ENCODE measurements at places on chromosomes 16 and 17.

DNA sequence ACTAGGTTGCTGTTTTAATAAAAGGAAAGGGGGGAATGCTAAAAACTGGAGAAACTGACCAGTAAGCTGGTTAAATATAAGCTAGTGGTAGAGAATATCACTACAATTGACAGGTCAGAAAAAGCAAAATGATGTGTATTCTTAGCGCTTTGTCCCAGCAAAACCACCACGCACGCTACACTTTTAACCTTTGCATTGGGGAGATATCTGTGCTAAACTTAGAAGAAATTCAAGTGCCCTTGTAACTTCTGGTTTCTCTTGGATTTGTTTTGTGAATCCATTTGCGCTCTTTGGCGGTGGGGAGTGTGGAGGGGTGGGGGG lies 1.4 kb downstream of the GAN start:
- no peak for DNase-seq

DNA sequence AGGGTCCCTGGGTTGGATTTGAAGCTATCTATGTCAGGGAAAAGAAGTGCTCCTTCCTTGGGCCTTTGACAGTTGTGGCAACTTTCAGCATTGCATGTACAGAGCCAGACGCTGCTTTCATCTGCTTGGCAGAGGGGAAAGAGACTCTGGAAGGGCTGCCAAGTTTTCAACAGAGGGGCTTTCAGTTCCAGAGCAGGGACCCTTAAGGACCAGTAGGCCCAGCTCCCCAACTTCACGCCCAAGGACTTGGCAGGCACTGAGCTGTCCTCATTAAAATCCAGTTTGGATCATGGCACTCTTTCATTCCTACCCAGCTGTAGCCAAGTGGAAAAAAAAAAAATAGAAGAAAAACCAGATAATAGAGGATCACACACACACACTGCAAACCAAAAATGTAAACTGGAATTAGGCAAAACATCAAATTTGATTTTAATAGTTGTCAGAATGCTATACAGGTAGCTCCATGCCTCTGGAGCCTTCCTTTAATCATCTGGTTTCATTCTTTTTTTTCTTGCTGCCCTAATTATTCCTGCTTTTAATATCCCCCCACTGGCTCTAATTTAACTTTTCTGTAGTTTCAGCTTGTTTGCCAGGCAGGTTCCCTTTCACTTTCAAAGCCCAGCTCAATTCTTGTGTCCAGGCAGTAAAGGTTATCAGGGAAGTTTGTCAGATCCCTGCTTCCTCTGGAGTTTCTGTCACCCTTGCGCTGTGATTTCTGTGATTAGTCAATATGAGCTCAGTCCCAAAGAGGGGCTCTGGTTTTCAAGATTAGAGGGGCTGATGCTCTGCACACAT lies 702.6 kb upstream of the CDH8 start:
- no peak for DNase-seq

- no peak for DNase-seq
These were observed 14.5 kb downstream of the CD2BP2 start for GRCh38 chr16:30340621-30341020.

GRCh38 chr17:17035920-17036523 lies 6.2 kb upstream of the MPRIP start:
- DNase-seq, result no peak

GRCh38 chr16:87129771-87130170 lies 187.4 kb downstream of the C16orf95 start:
- no peak for DNase-seq

DNA sequence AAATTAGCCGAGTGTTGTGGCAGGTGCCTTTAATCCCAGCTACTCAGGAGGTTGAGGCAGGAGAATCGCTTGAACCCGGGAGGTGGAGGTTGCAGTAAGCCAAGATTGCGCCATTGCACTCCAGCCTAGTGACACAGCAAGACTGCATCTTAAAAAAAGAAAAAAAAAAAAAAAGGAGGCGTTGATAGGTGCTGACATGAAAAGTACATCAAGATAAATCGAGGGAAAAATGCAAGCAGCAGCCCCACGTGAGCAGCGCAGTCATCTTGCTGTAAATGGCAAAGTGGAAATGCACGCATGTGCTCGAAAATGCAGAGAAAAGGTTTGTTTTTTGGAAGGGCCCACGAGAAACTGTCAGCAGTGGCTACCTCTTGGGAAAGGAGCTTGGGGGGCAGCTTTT lies 20.9 kb downstream of the MXRA7 start:
- DNase-seq, result no peak

- no peak for DNase-seq
These were observed 9.2 kb upstream of the CISD3 start for GRCh38 chr17:38720941-38721340.

DNA sequence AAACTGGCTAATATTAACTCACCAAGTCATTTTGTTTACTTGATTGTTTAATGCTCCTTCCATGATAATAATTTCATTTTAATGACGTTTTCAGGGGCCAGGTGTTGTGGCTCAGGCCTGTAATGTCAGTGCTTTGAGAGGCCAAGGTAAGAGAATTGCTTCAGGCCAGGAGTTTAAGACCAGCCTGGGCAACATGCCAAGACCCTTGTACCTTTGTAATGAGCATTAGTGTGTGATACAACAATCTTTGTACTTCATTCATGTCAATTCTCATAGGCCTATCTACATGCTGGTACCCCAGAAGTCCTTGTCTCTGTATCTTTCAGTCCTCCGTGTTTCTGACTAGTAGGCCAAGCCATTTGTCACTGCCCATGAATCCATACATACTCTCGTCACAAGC lies 296.9 kb downstream of the ZFHX3 start:
- DNase-seq, result no peak

GRCh38 chr17:79883202-79883601 lies 44.0 kb upstream of the CBX4 start:
- no peak for DNase-seq

DNA sequence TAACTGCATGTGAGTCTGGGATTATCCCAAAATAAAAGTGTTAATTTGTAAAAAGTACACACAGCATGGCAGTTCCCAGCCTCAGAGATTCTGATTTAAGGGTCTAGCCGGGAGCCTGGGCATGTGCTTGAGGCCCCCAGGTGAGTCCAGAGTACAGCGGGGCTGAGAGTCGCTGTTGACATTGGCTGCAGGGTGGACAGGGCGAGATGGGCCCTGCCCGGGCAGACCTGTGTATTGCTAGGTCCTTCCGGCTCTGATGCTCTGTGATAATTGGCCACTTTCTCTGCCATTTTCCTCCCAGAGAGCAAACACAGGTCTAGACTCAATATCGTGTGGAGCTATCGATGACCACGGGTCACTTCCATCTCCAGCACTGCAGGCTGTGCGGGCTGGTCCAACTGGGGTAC lies 73.6 kb downstream of the ABCC6 start:
- no peak for DNase-seq

- DNase-seq, result no peak
These were observed 726 bp upstream of the SLC13A5 start for GRCh38 chr17:6713918-6714271.

DNA sequence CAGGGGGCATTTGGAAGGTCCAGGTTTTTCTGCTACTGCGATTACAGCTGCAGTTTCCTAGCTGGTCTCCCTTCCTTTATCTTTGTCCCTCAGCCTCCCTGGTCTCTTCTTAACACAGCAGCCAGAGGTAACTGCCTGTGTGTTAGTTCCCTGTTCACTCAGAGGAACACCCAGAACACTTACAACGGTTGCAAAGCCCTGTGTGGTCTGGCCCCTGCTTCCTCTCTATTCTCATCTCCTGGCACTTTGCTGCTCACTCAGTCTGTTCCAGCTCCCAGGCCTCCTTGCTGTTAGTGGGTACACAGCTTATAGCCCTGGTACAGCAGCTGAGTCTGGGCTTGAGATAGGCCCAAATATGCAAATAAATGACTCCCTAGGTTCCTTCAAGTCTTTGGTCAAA lies 16.4 kb downstream of the NTN1 start:
- DNase-seq, result no peak

DNA sequence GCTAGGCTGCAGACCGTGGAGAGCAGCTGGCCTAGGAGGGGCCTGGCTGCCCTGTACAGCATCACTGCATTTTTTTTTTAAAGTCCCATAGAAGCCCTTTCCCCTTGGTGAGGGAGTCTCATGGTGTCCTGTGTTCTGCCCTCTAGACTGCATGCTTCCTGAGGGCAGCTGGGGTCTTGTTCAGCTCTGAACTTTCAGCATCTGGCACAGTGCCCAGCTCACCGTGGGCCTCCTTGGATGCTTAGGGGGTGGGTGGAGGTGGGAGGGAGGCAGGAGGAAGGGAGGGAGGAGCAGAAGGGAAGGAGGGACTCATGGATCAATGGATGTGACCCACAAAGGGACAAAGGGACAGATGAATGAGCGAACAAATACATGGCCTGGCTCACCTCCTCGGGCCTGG lies 63.4 kb upstream of the TMEM97 start:
- no peak for DNase-seq

DNA sequence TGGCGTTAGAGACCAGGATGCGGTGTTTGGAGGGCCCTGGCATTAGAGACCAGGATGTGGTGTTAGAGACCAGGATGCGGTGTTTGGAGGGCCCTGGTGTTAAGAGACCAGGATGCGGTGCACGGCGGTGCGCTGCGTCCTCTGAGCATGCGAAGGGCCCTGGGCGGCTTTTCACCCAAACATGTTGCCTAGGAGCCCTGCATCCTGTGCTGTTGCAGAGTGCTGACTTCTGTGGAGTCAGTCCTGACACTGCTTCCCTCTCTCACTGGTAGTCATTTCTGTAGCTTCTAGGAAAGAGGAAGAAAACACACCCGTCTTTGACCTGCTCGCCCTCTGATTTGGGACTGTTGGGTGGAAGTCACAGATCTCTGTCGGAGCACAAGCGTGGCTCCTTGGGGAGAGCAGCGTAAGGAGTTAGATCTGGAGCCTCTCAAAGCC lies 141.2 kb downstream of the LAT start:
- DNase-seq, result peak; percentile 86

GRCh38 chr16:81143921-81144471 lies 47.8 kb upstream of the GCSH start:
- no peak for DNase-seq

- no peak for DNase-seq
These were observed 48.7 kb upstream of the PLCG2 start for GRCh38 chr16:81730090-81731051.

DNA sequence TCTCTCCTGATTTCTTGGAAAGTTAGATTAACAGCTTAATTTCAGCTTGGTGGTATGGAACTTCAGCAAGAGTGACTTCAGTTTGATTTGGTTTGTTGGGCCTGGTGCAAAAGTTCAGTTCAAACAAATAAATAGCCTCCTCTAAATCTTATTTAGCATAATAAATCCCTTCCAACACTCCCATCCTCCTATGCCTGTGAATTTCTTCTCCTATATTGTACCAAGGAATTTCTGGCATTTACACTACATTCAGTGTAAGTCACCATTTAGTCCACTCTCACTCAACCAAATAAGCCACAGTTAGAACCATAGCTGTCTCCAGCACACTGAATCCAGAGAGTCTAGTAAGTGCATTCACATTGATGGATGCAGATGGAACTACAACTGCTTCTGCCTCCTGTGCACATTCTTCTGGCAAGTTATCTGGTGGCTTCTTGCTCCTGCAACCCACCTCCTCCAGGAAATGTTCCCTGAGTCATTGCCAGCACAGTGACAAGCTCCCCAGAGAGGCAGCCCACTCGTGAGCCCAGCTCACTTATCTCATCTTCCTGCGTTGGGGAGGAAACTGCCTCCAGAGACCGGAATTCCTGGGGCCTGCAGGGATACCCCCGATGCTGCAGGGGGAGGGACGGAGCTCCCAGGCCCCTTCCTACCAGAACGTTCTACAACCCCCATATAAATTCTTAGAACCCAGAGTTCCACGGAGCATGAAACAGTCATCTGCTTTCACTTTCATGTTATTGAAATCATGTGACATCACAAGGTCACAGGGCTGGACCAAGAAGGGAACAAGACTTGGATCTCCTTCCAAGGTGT lies 318.3 kb downstream of the PHKB start:
- DNase-seq, result no peak

DNA sequence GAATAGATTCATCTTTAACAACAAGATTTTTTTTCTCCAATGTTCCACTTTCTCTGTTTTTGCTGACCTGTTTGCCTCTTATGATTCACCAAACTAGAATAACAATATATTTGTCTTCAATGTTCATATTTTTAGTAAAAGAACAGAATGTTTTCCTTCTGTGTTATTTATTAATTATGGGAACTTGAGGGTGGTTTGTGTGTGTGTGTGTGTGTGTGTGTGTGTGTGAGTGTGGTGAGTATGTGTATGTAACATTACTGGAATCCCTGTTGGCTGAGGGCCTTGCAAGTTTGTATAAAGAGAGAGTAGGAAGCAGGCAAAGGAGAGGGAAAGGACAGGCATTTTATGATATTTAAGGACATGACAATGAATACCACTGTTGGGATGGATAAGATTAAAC lies 13.8 kb downstream of the STXBP4 start:
- no peak for DNase-seq

DNA sequence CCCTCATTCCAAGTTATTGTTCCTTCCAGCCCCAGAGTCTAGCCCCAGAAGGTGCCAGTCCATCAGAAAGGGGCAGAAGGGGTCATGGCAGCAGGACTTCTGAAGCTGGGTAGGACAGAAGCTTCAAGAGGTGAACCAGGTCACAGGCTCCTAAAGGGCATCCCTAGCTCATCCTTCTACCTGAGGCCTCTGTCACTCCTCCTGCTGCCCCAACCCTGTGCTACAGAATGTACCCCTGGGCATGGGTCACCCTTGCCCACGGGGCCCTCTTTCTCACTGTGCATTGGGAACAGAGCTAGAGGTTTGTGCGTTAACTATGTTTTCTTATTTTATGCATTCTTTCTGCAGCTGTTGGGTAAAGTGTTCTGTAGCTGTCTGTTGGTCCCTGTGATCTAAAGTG lies 46.5 kb downstream of the DNAH17 start:
- no peak for DNase-seq

- no peak for DNase-seq
These were observed 568 bp upstream of the TNK1 start for GRCh38 chr17:7380321-7380720.

- DNase-seq, result no peak
These were observed 181.9 kb downstream of the PMP22 start for GRCh38 chr17:15083225-15083624.

DNA sequence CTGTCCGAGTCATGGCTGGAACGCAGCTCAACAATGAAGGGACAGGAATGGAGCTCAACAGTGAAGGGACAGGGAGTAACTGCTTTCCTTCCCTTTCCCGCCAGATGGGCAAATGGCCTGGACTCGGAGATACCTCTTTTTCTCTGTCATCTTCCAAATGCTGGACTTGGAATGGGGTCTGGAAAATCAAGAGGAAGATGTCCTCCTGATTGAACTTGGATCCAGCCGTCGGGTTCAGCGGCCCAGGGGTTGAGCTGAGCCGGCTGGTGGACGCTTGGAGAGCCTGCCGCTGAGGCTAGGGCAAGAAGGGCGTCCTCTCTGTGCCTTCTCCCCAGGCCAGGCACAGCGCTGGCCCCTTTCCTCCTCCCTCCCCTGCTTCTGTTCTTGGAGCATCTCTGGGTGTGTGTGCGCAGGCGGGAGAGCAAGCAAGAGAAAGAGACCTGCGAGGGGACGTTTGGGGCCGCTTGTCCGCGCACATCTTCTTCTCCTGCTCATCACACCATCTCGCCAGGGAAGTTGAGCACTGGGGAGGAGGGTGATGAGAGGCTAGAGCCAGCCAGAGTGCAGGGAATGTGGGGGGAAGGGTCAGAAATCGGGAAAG lies 6.6 kb downstream of the NEUROD2 start:
- DNase-seq, result no peak
